ENCODE measurements at places on chromosomes 3 and 15. TPM values are rescaled to one million over a fixed set of nuclear protein-coding genes. Genes with fewer than 3 reads are reported as not detected.

The GUCA1C gene
- 5.8 TPM for total RNA-seq

The ARRDC4 gene
- total RNA-seq, result 11.8 TPM

The C3orf33 gene
- 6.6 TPM for total RNA-seq

GRCh38 chr3:71570546-71570945 lies 13.0 kb downstream of the FOXP1 start:
- no peak for DNase-seq

GRCh38 chr15:43880406-43881194 lies 53.8 kb downstream of the WDR76 start:
- DNase-seq, result no peak

GRCh38 chr3:37330466-37330865 lies 156.1 kb upstream of the LRRFIP2 start:
- no peak for DNase-seq

DNA sequence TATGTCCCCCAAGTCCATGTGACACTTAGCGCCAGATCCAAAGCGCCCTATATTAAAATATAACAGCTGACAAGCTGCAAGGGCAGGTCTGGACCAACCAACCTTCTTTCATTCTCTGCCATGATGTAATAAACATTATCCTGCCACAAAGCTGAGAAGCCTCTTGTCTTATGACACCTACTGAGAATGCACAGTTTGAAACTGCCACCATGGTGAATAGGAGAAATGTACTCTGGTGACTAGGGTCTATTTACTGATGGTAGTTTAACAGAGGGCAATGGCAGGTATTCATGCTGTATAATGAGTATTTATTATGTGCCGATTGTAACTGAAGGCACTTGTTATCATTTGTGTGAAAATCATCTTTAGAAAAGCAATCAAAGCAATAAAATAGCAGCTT lies 634.0 kb downstream of the OTOL1 start:
- no peak for DNase-seq

- DNase-seq, result peak; percentile 62
These were observed 424.8 kb downstream of the LPP start for GRCh38 chr3:188578576-188579363.

DNA sequence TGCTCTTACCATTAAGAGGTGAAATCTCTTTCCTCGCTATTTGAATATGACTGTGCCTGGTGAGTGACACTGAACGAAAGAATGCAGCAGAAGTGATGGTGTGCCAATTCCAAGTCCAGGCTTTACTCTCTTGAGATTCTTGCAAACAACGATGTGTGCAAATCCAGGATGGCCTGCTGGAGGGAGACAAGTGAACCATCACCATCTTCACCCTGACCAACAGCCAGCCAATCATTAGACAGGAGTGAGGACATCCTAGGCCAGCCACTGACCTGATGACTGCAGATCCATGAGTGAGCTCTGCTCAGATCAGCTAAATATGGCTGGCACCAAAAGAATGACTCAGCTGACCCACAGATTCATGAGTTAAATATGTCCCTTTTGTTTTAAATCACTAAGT lies 878.0 kb downstream of the PDCD6IP start:
- DNase-seq, result no peak

- no peak for DNase-seq
These were observed 36.8 kb downstream of the ADCY5 start for GRCh38 chr3:123412076-123412475.

- no peak for DNase-seq
These were observed 3.1 kb downstream of the APBA2 start for GRCh38 chr15:28888900-28889299.

DNA sequence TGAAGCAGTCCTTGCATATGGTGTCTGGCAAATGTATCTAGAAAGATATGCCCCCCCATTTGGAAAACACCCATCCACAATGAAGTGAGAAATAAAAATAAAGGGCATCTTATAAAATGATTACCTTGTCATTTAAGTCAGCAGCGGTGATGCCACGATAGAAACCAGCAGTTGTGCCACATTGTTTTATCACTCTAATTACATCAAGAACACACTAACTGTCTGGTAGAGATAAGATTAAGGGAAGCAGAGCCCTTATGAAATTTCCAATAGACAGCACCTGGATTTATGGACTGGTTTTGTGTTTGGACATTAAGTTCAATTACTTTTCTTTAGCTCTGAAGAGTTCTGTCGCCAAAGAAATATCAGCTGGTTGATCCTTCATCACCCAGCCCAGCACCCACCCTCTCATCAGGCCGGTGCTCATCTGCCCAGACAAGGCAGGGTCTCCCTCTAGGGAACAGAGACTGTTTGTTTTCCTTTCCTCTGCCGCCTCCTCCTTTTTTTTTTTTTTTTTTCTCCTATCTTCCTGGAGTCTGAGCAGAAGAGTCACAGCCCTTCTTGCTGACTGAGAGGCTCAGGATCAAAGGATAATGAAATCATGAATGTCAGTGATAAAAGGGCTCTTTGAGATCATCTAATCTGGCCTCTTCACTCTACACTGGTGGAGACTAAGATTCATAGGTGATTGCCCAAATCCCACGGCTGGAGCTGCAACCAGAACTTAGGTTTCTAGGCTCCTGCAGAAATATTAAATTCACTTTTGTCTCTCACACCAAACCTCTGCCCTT lies 464.1 kb downstream of the NTRK3 start:
- no peak for DNase-seq

GRCh38 chr3:124385996-124386395 lies 344.3 kb upstream of the UMPS start:
- DNase-seq, result no peak
